ENCODE measurements at places on chromosomes 12 and 14. TPM values are rescaled to one million over a fixed set of nuclear protein-coding genes. Genes with fewer than 3 reads are reported as not detected.

The FSCB gene
- total RNA-seq: not detected

The ACRBP gene
- total RNA-seq: not detected

The PTHLH gene
- 0.87 TPM for total RNA-seq

The C12orf75 gene
- total RNA-seq: 128 TPM

The PARPBP gene
- 30.9 TPM for total RNA-seq

The CDK17 gene
- total RNA-seq: 53.8 TPM

The CLEC1A gene
- total RNA-seq: not detected

The OTOGL gene
- total RNA-seq: 0.02 TPM

The PRH1 gene
- 8.7 TPM for total RNA-seq

The ORAI1 gene
- 31.8 TPM for total RNA-seq

The SYT1 gene
- total RNA-seq: 0.10 TPM

The NINJ2 gene
- total RNA-seq: 0.50 TPM

The BORCS5 gene
- 11.3 TPM for total RNA-seq

The CIT gene
- total RNA-seq: 25.4 TPM

The FAM181A gene
- total RNA-seq: not detected

The EID3 gene
- 1.4 TPM for total RNA-seq

The TMEM19 gene
- total RNA-seq: 41.8 TPM

The AGAP2 gene
- 11.2 TPM for total RNA-seq

The PRICKLE1 gene
- 5.6 TPM for total RNA-seq

The FGF6 gene
- not detected for total RNA-seq

Data from HT1080 (cell line).